ENCODE measurements at places on chromosomes 2 and 18.

DNA sequence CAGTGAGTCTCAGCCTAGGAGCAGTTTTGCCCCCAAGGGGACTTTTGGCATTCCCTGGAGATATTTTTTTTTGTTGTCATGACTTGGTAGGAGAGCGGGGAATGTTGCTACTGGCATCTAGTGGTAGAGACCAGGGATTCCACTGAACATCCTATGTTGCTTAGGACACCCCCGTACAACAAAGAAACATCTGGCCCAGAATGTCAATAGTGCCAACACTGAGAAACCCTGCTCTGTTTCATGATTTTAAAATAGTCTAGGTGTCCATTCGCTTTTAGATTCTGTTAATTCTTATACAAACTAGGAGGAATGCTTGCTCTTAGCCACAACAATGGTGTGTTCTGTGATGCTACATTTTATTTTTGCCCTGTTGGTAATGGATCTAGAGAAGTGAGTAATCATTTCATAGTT is 225.8 kb upstream of the SIX3 start:
- no peak for DNase-seq

GRCh38 chr2:209734805-209735204 is 36.8 kb upstream of the UNC80 start:
- no peak for DNase-seq

DNA sequence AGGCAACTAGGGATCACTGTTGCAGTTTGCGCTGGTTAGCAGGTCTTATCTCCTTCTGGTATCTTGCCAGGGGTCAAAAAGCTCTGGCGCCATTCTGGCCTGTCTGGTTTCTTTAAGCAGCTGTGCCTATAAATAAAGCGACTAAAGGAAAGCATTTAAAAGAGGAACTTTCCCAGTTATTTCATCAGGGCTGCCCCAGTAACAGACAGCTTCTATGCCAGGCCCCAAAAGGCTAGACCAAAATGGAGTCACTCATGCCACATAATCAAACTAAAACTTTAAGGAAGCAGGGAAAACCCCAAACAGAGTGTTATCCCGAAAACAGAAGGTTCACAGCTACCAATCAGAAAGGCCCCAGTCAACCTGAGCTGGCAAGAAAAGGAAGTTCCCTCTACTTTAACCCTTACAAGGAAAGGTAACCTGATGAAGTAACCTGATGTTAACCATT is 41.2 kb upstream of the HNRNPA3 start:
- DNase-seq = no peak

GRCh38 chr2:208249296-208249695 is 5.6 kb downstream of the IDH1 start:
- DNase-seq = no peak
